ENCODE measurements at places on chromosomes 13 and 19.

GRCh38 chr19:10769533-10770491, 51.9 kb downstream of the DNM2 start:
- DNase-seq = peak; percentile 29

DNA sequence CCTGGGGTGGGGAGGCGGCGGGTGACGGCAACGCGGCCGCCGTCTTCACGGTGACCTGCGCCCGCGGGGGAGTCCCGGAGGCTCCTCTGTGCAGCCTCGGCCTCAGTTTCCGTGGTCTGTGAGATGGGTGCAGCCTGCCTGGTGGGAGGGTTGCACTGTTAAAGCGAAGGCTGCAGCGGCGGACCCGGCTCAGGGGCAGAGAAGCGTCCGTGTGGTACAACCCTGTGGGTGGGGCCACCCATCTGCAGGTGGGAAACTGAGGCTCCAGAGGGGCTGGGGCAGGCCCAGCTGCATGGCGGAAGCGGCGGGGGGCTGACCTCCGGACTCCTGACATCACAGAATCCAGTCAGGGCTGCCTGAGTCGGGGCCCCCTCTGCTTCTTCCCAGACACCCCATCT, 481 bp downstream of the FGF22 start:
- DNase-seq = no peak

DNA sequence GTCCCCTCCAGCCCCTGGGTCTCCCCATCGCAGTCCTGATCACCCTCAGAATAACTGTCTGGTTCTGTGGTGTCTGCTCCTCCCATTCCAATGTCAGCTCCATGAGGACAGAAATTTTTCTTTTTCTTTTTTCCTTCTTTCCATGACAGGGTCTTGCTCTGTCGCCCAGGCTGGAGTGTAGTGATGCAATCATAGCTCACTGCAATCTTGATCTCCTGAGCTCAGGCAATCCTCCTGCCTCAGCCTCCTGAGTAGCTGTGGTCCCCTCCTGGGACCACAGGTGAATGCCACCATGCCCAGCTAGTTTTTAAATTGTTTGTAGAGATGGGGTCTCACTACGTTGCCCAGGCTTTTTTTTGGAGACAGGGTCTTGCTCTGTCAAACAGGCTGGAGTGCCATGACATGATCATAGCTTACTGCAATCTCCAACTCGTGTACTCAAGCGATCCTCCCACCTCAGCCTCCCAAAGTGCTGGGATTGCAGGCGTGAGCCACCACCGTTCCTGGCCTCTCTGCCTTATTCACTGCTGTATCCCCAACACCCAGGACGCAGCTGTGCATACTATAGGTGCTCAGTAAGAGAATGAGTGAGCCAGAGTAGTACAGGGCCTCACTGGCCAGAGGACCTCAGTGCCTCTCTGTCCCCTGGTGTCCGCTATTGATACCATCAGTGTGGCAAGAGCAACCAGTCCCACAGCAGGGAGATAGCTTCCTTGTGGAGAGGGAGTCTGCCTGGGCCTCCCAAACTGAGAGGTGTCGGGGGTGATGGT, 5.2 kb upstream of the DOCK6 start:
- DNase-seq = no peak

- peak; percentile 33 for DNase-seq
Measured at GRCh38 chr13:38686577-38687245, at the start of gene FREM2. Gene FREM2, plus strand, starts transcription at chr13:38687077. Its CDS starts 268 bp downstream, at chr13:38687345.

- no peak for DNase-seq
Measured at GRCh38 chr13:28631801-28632200, 27.1 kb upstream of the POMP start.

GRCh38 chr19:29674374-29675119, 9.3 kb downstream of the PLEKHF1 start:
- DNase-seq = no peak

DNA sequence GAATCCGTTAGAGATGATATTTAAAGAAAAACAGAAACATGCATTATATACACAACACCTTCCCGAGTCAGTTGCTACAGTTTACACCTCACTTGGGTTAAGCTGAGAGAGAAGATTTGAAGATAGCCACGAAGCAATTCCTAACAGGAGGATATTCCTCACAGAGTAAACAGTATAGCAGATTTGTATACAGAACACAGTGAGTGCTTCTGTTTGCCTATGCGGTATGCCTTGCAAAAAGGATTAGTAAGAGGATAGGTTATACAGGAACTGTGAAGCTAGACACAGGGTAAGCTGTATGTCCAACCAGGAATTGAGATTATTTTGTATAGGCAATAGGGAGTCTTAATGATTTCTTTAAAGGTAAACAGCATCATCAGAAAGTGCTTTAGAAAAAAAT, 471.8 kb downstream of the LIG4 start:
- no peak for DNase-seq

- DNase-seq = no peak
Measured at GRCh38 chr13:32179708-32180107, 135.5 kb downstream of the ZAR1L start.

GRCh38 chr13:112767506-112768471, 78.0 kb downstream of the ATP11A start:
- no peak for DNase-seq

DNA sequence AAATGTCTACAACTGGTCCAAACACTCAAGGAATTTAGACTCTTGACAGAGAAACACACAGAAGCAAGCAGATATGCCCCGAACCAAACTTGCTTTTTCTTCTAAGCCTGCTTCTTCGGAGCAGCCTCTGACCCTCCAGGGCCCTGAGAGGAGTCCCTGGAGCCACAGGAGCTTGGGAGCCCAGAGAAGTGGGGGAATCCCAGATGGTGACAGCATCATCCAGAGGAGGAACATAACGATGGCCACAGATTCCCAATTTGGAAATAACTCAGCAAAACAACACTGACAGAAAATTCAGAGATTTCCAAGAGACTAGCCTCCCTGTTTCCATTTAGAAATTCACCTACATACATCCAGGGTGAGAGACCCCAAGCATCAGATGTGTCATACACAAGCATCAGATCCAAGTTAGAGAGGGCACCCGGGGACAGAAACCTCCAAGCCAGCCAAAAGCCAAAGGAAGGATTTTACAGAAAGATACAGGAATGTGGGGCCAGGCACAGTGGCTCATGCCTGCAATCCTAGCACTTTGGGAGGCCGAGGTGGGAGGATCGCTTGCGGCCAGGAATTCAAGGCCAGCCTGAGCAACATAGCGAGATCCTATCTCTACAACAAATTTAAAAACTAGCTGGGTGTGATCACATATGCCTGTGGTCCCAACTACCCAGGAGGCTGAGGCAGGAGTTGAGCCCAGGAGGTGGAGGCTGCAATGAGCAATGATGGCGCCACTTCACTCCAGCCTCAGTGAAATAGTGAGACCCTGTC, 2.0 kb upstream of the PVR start:
- no peak for DNase-seq

- no peak for DNase-seq
Measured at GRCh38 chr13:68509734-68510621, 1279.8 kb upstream of the PCDH9 start.

DNA sequence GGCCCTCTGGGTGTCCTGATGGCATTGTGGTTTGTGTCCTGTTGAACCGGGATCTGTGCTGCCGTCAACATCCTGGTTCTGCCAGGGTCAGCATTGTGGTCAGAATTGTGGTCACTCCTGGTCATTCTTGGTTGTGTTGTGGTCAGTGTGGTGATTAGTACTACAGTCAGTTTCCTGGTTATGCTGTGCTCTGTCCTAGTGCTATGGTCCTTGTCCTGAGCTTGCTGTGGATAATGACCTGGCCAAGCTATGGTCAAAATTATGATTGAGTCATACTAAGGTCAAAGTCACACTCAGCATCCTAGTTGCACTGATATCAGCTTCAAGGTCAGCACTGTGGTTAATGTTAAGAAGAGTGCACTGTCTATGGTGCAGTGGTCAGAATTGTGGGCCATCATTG, 4.5 kb upstream of the OLFM2 start:
- no peak for DNase-seq

DNA sequence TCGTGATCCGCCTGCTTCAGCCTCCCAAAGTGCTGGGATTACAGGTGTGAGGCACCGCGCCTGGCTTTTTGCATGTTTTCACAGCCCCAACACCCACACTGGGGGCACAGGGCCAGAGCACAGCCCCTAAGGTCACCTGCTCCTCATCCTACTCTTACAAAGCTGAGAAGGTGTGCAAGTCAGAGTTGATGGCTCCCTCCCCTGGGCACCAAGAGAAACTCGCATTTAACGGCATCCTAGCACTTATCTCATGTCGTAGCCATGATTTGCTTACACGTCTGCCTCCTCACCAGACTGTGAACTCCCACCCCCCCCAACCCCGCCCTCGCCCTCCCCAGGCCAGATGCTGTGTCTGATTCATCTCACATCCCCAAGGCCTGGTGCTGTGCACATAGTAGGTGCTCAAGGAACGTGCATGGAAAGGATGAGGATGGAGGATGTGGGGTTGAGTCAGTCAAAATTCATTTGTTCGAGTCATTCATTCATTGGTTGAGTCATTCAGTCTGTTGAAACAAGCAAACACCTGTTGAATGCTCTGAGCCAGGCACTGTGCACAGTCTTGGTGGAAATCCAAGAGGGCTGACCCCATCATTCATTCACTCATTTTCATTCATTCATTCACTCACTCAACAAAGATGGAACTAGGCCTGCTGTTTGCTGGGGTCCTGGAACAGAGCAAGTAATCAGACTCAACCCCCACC, 11.3 kb downstream of the SHANK1 start:
- no peak for DNase-seq

DNA sequence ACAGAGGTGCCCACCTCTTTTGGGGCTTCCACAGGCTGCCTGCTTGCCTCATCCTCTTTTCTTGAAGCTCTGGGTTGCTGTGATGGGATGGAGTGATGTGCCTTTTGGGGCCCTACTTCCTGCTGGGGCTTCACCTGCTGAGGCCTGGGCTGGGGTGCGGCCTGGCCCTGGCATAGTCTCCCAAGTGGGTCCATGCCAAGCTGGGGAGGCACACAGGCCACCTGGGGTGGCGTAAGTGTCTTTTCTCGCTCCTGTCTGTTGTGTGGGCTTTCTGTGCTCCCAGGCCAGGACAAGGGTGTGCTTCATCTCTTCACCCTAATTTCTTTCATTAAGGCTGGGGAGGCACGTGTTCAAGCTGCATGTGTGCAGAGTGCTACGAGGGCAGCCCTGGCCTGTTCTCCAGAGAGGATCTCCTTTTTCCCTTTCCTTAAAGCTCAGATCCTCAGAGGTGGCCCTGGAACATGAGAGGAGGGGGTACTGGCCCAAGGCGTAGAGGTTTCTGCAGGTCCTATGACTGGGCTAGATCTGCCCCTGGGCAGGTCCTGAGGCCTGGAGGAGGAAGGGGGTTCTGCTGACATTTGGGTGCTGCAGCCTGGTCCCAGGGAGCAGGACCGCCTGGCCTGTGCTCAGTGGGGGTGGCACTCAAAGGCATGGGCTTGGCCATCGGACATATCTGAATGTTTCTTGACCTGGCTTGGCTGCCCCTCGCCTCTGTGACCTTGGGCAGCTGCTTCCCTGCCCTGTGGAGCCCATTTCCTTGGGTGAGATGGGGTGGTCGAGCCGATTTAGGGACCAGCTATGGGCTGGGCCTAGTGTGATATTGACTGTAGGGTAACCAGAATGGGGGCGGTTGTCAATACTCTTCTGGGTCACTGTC, 23.7 kb upstream of the RNF17 start:
- DNase-seq = no peak

GRCh38 chr13:60620611-60621395, 223.8 kb downstream of the TDRD3 start:
- DNase-seq = peak; percentile 1

DNA sequence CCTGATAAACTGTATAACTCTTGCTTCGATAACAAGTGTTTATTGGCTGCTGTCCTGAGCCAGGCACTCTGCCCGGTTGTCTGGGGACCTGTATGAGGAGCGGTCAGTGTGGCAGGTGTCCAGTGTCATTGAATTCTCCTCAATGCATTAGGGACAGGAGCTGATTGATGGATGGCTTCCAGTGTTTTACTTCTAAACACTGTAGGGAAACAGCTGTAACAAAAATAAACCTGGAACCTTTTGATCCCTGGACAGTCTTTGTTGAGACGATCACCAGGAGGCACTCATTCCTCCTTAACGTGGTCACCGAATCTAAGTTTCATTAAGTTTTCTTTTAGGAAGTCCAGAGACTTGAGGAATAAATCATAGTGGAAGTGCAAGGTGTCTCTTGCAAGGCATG, 17.9 kb downstream of the UBAC2 start:
- no peak for DNase-seq

- DNase-seq = no peak
Measured at GRCh38 chr13:53238261-53238660, 209.6 kb downstream of the OLFM4 start.

DNA sequence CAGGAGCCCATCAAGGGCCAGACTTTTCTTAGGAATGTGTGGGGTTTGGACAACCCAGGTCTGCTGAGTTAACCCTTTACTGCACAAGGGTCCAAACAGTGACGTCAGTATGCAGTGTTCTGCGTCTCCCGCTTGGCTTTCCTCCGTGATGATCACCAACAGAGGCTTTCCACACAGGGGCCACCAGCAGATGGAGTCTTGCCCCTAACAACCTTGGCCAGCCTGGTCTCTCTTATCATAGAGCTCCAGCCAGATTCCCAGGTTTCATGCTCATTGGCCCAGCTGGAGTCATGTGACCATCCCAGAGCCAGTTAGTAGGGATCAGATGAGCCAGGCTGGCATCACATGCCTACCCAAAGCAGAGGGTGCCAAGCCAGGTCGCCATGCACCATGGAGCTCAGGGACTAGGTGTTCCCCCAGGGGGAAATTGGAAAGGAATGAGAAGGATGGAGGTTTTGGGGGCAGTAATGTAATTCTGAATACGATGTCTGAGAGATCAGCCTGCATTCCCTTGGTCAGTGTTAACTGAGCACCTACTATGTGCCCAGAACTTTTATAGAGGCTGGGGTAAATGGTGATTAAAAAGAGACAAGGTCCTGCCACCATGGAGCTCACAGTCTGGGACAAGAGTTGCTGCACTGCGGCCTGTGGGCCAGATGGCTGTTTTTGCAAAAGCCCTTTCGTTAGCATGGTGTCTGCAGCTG, 61.2 kb downstream of the MYH14 start:
- no peak for DNase-seq

GRCh38 chr19:32287811-32288227, 57.6 kb upstream of the ZNF507 start:
- DNase-seq = peak; percentile 66

GRCh38 chr19:485583-486236, 10.6 kb upstream of the MADCAM1 start:
- DNase-seq = no peak

- peak; percentile 84 for DNase-seq
Measured at GRCh38 chr13:76512721-76513145, 373.5 kb downstream of the KCTD12 start.

GRCh38 chr13:99265821-99266426, 7.7 kb upstream of the GPR18 start:
- DNase-seq = peak; percentile 52

GRCh38 chr13:90999401-90999800, 348.1 kb upstream of the MIR17HG start:
- DNase-seq = no peak

DNA sequence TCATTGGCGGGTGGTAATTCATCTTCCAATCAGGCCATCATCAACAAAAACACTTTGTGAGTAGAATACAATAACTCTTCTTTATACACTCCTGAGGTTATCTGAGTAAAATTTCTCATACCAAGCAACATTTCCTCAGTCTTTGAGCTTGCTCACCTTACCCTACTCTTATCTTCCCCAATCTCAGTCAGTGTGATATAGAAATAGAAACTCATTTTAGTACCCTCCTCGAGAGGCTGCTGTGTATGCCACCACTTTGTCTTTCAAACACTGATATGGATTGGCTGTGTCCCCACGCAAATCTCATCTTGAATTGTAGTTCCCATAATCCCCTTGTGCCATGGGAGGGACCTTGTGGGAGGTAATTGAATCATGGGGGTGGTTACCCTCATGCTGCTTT, 209.7 kb downstream of the RBM26 start:
- DNase-seq = no peak

Measured in fibroblast of skin of right quadriceps (primary cell).